Stimulated activated CD4-positive, alpha-beta T cell treated with anti-CD3 and anti-CD28 coated beads, Interleukin-1b, Interleukin-23, amount 100 ng/mL, for 1 hour (primary cell): ENCODE measurements at places on chromosomes 13 and 19.

DNA sequence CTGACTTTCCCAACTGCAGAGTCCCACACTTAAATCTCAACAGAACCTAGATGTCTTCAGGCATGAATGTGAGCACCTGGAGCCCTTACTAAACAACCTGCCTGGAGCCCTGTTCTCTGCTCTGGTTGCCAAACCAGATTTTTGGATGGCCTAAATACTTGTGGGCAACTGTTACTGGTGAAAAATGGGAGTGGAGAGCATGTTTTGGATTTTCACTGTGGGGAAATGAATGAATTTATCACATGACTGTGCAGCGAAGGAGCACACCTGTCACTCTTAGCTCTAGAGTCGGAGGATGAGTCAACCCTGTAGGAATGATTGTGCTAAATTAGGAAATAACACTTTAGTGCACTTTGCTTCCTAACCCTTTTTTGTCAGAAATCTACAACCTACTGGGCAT is 30.3 kb downstream of the SHISA2 start:
- DNase-seq: no peak

DNA sequence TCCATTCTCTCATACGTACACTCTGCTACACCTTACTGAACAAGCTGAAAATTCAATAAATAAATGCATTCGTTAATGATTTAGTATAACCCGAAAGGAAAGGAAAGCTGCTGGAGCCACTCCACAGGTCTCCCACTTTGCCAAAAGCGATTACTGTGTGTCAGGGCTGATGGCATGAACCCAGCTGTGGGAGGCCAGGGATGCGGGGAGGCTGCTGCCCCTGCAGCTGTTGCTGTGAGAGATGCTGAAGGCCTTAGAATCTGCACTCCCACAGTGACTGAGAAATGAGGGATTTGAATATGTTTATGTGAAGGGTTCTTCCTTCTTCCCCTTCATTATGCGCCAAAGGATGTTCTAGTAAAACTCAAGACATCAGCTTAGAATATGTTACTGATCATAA is 58.7 kb upstream of the NBEA start:
- DNase-seq: no peak

DNA sequence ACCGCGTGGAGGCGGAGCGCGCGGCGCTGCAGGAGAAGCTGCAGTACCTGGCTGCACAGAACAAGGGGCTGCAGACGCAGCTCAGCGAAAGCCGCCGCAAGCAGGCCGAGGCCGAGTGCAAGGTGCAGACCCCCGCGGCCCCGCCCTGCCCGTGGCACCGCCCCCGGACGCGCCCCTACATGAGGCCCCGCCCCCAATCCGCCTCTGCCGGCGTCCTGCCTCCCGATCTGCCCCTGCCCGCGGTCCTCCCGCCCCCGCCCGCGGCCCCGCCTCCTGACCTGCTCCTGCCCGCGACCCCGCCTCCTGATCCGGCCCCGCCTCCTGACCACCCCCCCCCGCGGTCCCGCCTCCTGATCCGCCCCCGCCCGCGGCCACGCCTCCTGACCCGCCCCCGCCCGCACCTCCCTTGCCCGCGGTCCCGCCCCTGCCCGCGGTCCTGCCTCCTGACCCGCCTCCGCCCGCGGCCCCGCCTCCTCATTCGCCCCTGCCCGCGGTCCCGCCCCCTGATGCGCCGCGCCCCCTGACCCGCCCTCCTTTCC is 11.7 kb downstream of the PRR36 start:
- DNase-seq: peak; percentile 47

GRCh38 chr13:50998326-50998725 is 88.7 kb downstream of the RNASEH2B start:
- DNase-seq: no peak

- no peak for DNase-seq
These were observed 38.4 kb downstream of the PIBF1 start for GRCh38 chr13:72820156-72820897.

- DNase-seq: no peak
These were observed 230.1 kb downstream of the DLEU7 start for GRCh38 chr13:50613356-50613831.

DNA sequence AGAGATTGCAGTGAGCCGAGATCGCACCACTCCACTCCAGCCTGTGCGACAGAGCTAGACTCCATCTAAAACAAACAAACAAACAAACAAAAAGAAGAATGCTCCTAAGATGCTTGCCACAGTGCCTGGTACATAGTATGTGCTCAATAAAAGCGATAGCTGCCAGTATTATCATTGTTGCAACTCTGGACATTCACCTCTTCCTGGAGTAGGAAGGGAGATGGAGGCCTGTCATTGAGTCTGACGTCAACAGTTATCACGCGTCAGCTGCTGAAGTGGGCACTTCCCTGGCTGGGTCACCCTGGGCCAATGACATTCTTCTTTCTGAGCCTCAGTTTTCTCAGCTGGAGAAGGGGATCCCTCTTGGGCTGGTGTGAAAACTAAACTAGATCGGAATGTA is 4.2 kb upstream of the PLAUR start:
- no peak for DNase-seq

- no peak for DNase-seq
These were observed 2.4 kb downstream of the BLOC1S3 start for GRCh38 chr19:45180936-45181335.

DNA sequence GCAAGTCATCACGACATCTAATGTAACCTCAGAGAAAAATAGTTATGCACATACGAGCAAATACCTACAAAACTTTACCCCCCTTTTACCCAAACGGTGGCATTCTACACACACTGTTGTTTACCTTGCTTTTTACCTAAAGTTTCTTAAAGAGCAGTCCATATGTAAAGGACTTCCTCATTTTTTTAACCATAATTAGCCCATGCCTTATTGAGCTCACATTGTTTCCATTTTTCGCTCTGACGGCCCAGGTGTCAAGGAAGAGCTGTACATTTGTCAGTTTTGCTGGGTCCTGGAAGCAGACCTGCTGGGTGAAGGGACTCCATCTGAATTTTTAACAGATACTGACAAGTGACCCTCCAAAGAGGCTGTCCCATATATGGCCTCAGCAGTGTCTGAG is 89.4 kb downstream of the STK24 start:
- no peak for DNase-seq

GRCh38 chr19:21127001-21127400 is 14.8 kb upstream of the ZNF431 start:
- no peak for DNase-seq

GRCh38 chr19:50639121-50640112 is at the start of gene SYT3:
Gene SYT3 (minus strand): TSS chr19:50639881. CDS start chr19:50637411, 2,470 bp downstream.
- DNase-seq: no peak

- no peak for DNase-seq
These were observed 140.8 kb downstream of the ZAR1L start for GRCh38 chr13:32174366-32174765.

DNA sequence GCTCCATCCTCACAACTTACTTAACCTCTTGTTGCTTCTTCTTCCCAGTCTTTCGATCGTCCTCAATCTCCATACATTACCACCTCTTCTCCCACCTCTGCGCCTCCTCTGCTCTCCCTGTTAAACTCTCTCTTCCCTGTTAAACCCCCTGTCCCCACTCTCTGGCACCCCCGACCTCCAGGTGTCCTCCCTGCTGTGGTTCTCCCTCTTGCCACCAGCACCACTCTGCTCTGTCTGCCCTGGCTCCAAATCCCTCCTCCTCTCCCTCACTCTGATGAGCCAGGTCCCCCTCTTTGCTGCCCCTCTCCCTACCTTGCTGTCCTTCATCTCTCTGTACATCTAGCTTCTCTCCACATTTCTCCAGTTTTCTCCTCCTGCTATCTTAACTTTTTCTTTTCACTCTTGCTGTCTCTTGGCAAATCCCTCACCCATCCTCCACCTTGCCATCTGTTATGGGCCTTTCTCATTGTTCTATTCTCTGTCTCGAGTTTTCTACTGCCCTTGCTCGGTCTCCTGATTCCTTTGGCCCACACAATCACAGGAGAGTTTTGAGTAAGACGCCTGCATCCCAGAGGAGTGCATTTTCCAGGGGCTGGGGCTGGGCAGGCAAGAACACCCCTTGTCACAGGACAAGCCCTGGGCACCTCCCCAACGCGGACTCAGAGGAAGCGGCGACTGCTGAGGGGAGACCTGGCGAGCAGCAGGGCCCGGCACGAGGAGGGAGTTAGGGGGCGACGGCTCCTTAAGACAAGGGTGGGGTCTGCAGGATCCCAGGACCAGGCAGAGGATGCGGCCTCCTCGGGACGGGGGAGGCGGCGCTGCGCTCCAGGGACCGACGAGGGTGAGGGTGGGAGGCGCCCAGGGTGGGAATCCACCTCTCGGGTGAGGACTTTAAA is 21.4 kb upstream of the ERVV-1 start:
- no peak for DNase-seq

DNA sequence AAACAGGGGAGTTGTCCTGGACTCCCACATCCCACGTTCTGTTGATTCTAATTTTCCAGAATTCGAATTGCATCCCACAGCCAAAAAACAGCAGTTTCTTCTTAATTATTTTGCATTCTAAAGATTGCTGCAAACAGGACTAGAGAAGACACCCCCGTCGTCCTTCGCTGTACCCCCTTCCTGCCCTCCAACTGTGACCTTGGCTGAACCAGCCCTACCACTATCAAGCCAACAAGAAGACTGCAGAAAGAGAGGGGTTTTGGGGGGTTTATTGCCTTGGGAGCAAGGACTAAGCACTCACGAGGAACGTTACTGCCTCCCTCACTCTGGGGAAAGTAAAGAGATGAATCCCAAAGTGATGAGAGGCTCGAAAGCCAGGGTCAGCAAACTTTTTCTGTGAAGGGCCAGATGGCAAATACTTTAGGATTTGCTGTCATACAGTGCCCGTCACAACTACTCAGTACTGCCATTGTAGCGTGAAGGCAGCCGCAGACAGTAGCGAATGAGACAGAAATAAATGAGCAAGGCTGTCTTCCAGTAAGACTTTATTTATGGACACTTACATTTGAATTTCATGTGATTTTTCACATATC is 32.5 kb upstream of the KATNAL1 start:
- DNase-seq: no peak

- no peak for DNase-seq
These were observed 25.0 kb downstream of the HNRNPM start for GRCh38 chr19:8469613-8470368.

DNA sequence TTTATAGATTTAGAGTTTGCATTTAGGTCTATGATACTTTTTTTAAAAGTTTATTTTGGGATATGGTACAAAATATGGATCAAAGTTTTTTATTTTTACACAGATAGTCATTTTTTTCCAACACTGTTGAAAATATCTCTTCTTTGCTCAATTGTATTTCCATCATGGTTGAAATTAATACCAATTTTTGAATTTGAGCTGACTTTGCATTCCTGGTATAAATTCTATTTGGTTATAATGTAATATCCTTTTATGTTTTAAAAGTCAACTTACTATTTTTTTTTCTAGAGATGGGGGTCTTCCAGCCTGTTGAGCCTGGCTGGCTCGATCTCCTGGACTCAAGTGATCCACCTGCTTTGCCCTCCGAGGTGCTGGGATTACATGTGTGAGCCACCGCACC is 620.1 kb downstream of the OLFM4 start:
- no peak for DNase-seq

DNA sequence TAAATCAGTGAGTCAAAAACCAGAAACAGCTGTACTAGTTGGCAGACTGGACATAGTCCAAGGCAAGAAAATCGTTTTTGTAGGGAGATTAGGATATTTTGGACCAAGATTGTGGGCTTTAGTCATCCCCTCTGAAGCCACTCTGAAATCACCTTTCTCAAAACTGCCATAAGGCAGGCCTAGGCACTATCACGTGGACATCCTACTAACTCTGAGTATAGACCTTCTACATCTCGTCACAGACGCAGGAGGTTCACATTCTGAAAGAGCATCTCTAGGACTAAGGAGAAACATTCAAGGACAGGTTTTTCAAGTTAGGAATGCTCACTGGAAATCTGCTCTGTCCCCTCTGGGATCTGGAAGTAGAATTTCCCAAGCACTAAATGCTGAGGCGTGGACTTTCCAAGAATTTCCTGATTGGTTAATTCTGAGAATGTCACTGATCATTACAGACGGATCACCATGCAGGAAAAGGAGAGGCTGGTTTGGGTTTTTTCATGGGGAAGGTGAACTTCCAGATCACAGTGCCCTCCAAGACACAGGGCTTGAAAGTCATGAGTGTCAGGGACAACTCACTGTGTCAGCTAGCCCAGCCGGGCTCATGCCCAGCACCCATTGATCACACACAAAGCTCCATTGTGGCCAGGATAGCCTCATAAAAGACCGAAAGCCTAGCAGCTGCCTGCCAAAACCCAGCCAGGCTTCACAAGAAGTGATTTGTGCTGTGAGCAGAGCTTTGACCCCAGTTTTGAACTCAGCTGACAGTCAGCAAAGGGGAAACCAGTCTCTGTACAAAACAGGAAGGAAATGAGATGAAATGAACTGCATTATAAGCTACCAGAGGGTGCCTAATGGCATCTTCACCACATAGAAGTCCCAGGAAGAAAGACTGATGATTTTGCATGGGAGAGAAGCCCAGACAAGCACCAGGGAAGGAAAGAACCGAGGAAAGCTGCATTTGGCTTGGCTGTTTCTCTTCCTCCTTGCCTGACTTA is 2.7 kb upstream of the RUBCNL start:
- no peak for DNase-seq

DNA sequence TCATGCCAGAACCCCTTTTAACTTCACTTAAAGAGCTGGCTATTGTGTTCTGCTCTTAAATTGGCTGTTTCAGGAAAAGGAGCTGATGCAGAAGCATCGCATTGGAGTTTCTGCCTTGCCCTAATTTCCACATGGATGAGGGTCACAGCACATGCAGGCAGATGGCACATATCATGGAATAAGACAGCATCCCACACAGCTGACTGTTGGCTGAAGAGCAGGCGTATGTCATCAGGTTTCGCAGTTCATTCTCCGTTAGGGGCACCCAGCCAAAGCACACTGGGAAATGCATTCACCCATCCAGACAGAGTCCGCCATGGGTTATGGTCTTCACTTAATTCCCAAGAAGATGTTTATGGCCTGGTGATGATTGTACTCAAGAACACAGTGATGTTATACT is 572.5 kb downstream of the LIG4 start:
- no peak for DNase-seq

GRCh38 chr19:1956868-1957492 is 16.0 kb downstream of the CSNK1G2 start:
- no peak for DNase-seq

GRCh38 chr13:41193469-41193868 is 900 bp downstream of the KBTBD7 start:
- DNase-seq: no peak

- DNase-seq: no peak
These were observed 1.1 kb downstream of the FOXO1 start for GRCh38 chr13:40665126-40666044.

DNA sequence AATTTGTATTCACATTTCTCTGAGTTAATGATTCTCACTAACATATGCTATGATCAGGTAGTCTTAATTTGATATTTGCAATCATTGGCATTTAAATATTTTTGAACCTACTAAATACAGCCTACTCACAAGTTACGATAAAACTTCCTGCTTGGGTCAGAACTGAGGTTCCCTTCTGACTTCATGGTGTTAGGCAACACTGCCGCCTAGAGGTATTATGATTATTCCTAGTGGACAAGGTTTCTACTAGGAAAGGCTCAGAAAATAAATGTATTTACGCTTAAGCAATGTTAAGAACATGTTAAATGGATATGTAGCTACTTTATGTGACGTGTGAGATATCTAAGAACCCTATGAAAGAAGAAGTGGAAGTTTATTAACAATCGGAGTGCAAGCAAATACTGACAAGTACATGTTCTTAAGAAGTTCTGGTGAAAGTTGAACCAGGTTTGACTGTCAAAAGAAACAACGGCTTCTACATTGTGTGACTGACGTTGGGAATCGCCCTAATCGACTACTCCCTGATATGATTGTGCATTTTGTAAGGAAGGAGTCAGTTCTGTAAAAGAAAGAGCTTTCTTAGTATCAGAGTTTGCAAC is 1395.8 kb downstream of the SLITRK5 start:
- DNase-seq: no peak

- no peak for DNase-seq
These were observed 279.8 kb downstream of the DNAJC15 start for GRCh38 chr13:43303033-43303729.
